ENCODE measurements at places on chromosomes 6 and 20.

GRCh38 chr6:131937226-131937625 lies 13.9 kb downstream of the CCN2 start:
- no peak for DNase-seq

DNA sequence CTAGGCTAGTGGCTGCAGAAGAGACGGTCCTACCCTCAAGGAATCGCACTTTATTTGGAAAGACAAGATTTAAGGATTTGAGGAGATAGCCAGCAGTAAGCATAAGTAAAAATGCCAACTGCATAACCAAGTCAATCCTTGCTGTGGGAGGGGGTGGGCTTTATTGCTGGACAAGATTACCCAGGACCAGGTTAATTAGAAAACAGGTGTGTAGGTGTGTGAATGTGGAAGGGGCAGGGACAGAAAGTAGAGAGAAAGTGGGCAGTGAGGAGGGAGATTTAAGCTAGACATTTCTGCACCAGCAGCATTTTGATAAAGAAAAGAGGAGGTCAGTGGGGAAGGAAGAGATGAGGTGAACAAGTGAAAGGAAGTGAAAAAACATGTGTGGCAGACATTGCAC lies 89.7 kb upstream of the OGFRL1 start:
- no peak for DNase-seq

DNA sequence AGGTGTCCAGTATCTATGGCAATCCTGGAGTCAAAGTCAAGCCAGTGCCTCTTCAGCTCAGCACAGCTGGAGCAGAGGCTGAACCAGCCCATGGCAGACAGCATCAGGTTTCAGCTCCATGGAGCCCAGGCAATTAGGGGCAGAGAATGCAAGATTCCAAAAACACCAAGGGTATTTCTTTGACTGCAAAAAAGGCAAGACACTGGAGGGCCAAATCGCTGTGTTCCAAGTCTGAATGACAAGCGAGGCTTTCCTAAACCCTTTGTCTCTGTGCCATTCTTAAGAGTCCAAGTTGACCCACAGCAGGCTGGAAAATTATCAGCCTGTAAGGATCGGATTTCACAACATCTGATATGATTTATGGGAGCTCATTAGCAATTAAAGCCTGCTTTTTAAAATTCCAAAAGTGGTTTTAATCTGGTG lies 49.7 kb upstream of the TGM3 start:
- no peak for DNase-seq

DNA sequence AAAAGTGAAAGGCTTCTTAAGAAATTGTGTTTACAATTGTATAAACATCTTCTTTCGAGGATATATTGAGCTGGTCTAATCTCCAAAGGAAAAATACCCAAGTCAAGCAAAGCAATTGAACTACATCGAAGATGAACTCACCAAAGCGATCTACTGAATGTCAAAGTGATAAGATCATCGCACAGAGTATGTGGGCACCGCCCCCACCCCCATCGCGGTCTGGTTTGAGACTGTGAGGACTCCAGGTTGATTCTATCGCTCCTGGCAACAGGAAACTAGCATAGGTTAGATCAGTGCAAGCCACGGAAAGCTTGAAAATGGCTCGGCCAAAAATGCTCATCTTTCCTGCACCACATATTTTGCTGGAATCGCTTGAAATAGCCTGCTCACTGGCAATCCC lies 133.2 kb upstream of the RPS6KA2 start:
- peak; percentile 61 for DNase-seq

- DNase-seq = no peak
These were observed 23.7 kb downstream of the SULF2 start for GRCh38 chr20:47761482-47762047.

- DNase-seq = no peak
These were observed 33.3 kb downstream of the CPNE5 start for GRCh38 chr6:36805917-36806316.

DNA sequence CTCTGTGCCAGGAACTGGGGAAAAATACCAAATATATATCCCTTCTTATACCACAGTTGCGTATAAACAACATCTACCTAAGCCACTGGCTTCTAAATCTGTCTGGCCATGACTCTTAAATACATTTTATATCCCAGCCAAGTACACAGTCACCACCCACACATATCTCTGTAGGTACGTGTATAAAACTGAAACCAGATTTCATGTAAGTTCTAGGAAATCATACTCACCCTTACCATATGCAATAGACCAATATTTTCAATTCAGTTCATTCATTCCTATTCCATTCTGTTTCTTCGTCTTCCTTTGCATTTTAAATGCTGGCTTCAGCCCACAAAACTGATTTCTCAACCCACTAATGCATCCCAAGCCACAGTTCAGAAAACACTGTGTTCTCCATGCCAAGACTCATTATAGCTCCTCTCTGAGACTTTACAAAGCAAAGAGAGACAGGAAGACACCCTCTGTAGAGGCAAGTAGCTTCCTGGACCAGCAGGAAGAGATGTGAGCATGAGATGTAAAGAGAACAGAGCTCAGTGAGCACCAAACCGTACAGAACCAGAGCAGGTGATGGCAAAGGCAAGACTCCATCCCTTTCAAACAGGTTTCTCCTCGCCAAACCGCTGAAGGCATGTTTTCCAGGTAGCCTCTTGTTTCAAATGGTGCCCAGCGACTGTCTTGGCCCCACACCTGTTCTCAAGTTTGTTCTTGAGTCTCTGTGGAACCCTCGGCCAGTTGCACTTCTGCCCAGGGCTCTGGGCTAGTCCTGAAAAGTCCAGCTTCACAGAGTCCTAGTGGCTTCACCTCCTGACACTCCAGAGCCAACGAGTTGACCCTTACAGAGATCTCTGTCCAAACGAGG lies 18.7 kb downstream of the FAM50B start:
- DNase-seq = no peak

GRCh38 chr20:16260911-16261310 lies 312.3 kb downstream of the KIF16B start:
- DNase-seq = no peak

DNA sequence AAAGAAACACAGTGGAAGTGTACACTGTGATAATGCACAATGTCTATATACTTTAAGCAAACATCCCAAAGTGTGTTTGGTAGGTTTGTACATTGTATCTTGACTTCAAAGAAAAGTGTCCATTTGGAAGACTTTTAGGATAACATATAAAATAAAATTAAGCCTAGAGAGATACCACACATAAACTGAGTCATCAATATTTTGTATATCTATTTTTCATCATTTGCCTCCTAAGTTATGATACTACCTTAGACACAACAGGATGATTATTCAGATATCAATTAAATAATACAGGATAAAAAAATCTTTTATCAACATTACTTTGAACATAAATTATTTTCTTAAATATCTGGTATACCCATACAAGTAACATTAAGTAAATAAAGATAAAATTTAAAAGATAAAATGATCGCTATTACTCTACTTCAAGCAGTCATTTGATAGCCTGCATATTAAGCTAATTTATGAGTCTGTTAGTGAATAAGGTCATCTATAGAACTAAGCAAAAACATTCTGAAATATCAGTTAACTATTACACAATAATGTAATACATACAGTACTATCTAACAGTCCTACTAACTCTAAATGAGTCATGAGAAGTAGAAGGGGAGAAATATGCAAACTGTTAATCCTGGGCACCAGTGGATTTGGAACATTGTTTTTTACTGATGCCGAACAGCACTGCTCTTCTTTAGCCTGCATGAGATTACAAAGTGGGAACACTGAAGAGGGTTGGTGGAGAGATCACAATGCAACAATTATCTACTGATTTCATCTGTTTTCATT lies 158.4 kb upstream of the SIM1 start:
- DNase-seq = no peak

- DNase-seq = no peak
These were observed 736.4 kb upstream of the MARCKS start for GRCh38 chr6:113120582-113121285.

Measured in stimulated activated CD4-positive, alpha-beta T cell treated with anti-CD3 and anti-CD28 coated beads, Interleukin-15, amount 100 ng/mL, for 48 hours (primary cell).